Activated CD8-positive, alpha-beta memory T cell treated with anti-CD3 and anti-CD28 coated beads, Interleukin-2, amount 10 ng/mL, durations not matched to agents 7 days and 5 days (primary cell): ENCODE measurements at places on chromosomes 5 and 9. TPM values are rescaled to one million over a fixed set of nuclear protein-coding genes. Genes with fewer than 3 reads are reported as not detected.
A peak's percentile ranks its signal among the peaks of the same experiment; 100 is the strongest.

IFNB1 gene
- total RNA-seq, result 1.2 TPM

GRCh38 chr5:131994090-131994489 is 17.4 kb downstream of the ACSL6 start:
- DNase-seq, result no peak

DNA sequence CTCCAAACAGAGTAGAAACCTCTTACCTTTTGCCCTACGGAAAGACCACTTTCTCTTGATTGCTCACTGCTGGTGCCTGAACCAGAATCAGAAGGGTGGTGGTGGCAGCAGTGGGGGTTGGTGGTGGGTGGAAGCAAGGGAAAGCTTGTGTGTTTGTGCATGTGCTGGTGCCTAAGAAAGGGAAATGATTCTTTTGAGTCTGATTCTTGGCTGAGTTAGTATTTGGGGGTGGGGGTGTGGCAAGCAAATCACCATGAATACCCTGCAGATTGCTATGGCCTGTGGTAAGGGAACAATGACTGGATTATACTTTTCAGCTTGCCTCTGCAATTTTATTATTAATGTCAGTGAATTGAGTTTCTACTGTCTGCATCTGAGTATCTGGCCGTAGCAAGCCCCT is 106.6 kb downstream of the ARHGAP26 start:
- DNase-seq, result no peak

SOHLH1 gene
- not detected for total RNA-seq

DNA sequence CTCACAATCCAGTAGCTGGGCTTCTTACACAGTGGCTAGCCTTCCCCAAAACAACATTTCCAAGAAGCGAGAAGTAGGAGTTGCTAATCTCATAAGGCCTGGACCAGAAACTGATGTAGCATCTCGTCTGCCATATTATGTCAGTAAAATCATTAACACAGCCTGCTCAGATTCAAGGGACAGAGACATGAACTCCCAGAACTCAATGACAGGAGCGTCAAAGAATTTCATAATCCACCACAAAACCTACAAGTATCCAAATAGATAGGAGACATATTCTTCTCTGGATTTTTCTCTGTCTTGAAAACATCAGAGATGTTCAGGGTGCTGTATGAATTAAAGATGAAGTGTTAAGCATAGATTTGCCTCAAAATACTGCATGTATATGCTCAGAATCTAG is 457.6 kb upstream of the ACTBL2 start:
- DNase-seq, result no peak

GRCh38 chr9:122463828-122464632 is 13.7 kb downstream of the OR1J1 start:
- peak; percentile 58 for DNase-seq

DNA sequence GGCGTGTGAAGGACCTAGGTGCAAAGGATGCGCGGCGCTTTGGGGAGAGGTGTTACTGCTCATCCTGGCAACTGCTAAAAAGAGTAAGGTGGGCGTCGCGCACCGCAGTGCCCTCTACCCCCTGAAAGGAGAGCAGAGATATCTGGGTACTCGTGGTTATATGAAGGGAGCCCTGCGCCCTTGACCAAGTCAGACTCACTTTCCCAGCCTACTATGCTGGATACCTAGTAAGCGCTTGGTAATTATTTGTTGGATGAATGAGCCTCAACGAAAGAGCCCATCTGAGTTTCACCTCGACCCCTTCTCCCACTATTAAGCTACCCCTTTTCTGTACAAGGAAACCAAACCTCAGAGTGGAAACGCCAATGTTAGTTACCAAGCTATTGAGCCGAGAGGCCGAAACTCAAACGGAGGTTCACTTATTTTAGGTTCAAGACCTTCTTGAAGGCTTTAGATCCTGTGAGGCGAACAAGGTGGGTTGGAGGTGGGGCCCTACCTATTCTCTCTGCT is 8.0 kb downstream of the LHX6 start:
- no peak for DNase-seq

GRCh38 chr5:73299665-73300336 is 126.8 kb downstream of the TMEM174 start:
- no peak for DNase-seq

BASP1 gene
- 0.75 TPM for total RNA-seq

KIF4B gene
- total RNA-seq, result not detected

TBC1D2 gene
- total RNA-seq, result 5.0 TPM

SLC6A7 gene
- total RNA-seq, result not detected

GRCh38 chr5:175609526-175609925 is 48.3 kb upstream of the HRH2 start:
- DNase-seq, result no peak
